ENCODE measurements at places on chromosomes 2 and 18.
A peak's percentile ranks its signal among the peaks of the same experiment; 100 is the strongest.

- DNase-seq = no peak
These were observed 8.2 kb downstream of the WDR54 start for GRCh38 chr2:74429487-74430451.

- DNase-seq = no peak
These were observed 224.1 kb downstream of the MTX2 start for GRCh38 chr2:176493226-176493825.

DNA sequence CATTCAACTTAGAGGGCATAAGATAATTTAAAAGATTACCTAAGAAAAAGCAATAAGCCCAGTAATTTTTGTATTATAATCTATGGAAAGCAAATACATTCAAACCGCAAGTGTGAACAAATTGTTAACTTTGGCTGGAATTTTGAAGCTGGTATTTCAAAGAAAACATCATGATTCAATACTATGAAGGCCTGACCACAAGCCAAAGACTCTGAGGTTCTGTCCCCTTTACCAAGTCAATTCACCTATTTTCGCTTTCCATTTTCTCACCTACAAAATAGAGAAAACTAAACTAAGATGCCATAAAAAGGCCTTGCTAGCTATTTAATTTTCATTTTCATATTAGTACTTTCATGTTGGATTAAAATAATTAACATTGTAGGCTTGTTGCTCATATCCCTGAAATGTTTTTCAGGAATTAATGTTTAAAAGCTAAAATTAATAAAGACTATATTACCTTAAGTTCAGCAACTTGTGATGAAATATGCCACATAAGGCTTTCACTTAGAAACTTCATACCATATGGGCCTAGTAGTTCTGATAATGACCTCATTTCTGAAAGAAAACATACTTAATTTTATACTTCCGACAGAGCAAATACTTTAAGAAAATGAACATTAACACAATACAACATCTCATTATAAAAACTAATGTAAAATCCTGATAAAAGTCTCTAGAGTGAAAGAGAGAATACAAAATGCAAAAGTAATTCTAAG, 85.7 kb upstream of the FRZB start:
- no peak for DNase-seq

DNA sequence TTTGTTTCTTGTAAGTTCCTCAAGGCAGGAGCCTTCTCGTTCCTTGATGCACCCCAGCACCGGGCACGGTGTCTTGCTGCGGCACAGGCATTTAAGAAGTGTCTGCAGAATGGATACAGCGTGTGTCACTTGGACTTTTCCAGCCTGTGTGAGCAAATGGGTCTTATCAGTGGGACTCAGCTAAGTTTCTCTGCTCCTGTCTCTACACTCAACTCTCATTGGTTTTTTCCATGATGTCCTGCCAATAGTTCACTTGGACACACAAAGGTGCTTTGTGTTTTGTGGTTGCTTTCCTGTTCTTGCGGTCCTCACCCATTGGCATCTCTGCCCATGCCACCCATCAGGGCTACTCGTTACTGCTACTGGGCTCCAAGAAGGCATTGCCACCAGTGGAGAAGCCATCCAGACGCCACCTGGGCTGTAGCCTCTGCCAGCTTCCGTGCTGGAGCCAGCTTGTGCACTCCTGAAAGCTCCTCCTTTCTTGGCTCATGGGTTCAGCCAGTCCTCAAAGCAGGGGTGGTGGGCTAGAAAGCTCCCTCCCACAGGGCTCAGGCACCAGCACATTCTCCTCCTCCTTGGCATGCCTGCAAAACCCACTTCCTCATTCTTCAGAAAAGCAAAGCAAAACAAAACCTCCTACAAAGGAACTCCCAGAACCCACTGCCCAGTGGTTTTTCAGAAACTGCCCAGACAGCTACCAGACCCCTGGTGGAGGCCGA, 41.4 kb downstream of the IL1R2 start:
- peak; percentile 96 for DNase-seq

DNA sequence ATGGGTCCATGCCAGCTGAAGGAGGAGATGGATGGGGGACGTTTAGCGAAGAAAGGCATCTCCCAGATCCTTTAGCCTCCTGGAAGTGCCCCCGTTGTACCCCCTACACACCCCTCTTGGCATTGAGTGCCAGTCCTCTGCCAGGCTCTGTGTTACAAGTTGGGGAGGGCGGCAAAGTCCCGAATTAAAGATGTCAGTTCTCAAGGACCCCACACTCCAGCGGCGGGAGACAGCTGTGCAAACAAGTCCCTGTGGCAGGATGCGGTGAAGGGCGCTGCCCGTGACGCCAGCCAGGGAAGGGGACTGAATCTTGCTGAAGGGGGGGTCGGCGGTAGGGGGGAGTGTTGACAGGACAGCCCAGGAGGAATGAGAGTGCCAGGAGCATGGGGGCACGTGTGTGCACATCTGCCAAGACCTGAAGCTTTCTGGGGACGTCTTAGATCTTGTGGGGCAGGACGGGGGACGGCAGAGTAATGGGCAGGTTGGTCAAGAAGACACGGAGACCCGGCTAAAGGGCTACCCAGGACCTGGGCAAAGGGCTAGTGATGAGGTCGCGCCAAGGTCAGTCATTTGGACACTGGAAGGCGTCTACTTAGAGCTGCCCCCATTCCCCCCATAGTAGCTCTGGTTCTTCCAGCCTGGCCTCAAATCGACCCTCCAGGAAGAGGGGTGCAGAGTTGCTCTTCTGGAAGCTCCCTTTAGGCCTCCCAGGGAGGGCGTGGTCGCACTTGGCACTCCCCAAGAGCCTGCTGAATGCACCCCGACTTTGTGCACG, 2.8 kb upstream of the CTDSP1 start:
- peak; percentile 14 for DNase-seq

DNA sequence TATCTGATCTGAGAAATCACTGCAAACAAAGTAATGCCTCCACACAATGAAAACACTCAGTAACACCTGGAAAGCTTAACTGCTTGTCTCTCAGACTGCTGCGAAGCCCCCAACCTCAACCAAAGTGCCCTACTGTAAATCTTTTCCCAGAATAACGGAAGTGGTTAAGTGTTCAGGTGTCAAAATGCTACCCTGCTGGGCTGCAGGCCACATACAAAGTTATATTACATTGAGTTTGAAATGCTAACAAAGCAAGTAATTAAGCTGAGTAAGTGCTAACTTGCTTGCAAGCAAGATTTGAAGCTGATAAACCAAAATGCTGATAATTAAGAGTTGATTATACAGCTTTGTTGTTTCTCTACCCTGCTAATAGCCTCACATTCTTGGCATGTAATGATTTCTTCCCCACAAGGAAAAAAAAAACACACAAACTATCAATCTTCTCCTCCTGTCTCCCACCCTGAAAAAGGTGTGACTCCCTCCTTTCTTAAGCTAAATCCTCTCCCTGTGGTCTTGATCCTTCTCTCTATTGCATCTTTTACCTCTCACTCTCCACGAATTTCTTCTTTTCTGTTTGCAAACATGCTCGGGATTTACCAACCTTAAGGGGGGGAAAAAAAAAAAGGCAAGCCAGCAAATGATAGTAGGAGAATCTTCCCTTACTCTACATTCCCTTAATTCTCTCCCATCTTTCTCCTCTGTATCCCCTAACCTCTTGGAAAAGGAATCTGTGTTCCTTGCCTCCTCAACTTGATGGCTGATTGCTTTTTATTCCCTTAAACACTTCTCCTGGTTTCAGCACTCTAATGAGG, 266.8 kb upstream of the SIX3 start:
- DNase-seq = no peak
